ENCODE measurements at places on chromosomes 5 and 9. TPM values are rescaled to one million over a fixed set of nuclear protein-coding genes. Genes with fewer than 3 reads are reported as not detected.

DNA sequence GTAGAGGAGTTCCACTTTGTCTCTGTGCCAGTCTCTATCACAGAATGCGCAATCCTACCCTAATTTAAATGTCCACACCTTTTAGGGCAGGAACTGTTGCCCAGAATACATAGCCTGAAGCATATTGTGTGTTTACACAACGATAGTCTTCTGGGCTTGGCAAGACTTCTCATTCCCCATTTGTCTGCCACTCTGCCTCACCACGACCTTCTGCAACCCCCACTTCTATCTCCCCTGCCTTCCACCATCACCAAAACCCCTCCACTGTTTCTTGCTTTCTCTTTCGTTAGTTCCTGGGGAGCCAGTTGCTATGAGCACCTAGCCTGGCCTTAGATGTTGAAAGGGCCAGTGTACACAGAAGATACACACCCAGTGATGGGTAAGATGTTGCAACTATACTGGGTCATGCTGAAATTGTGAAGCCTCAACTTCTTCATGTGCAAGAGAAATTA is 883 bp upstream of the RNF145 start:
- H3K4me1 ChIP-seq = peaks cover 46% of the 10 kb centered on the region
- peak overlapping the region; percentile 98 for H3K4me3 ChIP-seq
- DNase-seq = no peak
- peak overlapping the region; percentile 99 for H3K27ac ChIP-seq
- no peaks in the 10 kb centered on the region for H3K36me3 ChIP-seq

DNA sequence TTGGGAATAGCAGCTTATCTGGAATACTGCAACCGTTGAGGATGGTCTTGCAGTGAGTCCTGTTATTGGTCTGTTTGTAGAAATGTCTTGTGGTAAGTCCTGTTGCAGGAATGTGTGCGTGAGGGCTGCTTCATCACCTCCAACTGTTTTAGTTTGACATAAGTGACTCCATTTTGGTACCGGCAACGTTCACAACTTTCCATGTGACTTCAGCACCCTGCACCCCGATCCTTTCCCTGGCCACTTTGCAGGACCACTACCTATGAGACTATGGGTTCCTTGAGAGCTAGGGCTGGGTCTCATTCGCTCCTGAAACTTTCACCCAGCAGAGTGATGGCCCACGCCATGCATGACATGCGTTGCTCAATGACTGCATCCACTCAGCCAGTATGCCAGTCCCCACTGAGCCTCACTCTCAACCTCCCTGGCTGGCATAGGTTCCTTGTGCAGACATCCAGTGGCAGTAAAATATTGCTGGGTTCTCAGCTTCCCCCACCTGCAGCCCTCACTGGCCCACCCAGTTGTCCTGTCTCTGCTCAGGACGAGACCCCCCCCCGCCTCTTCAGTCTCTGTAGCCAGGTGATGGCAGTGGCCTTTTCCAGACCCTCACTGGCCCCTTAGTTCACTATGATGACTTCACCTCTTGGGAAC is 8.0 kb downstream of the SURF6 start:
- H3K4me1 ChIP-seq = peaks cover 11% of the 10 kb centered on the region
- peak overlapping the region; percentile 52 for H3K27ac ChIP-seq
- H3K27me3 ChIP-seq = no peaks in the 10 kb centered on the region
- no peak overlapping the region for H3K4me3 ChIP-seq
- H3K36me3 ChIP-seq = peaks cover 31% of the 10 kb centered on the region

GRCh38 chr5:43571237-43571636 is 14.4 kb upstream of the PAIP1 start:
- H3K27ac ChIP-seq = no peak overlapping the region
- no peaks in the 10 kb centered on the region for H3K27me3 ChIP-seq
- no peak for DNase-seq
- H3K4me1 ChIP-seq = no peaks in the 10 kb centered on the region

DNA sequence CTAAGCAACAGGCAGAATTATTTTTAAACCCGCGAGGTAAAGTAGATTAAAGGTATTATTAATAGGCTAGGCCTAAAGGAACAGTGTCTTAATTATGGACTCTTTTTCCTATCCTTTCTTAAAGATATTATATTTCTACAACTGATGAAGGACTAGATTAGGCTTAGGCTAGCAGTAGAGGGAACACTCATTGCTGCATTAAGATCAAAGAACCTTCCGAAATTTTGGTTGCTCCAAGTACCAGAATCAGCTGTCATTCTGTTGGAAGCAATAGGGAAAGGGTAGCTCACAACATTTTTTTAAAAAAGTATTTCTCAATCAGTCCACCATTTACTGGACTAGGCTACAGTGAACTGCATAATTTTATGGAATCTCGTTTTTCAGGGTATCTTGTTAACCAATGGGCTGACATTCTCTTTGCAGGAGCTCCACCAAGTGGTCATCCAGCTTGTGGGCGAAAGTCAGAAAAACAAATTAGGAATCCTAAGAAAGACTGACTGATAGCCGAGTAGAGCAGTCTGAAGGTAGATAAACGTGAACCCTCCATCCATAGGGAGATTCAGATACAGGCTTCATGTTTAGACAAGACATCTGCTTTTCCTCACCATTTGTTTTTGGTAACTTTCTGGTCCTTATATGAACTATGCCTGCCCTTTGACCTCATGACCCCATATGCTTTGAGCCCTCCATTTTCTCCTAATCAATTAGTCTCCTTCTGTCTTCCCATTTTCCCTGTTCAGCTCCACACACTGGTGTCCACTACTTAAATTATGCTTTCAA is 103.6 kb upstream of the CHD1 start:
- H3K27ac ChIP-seq = peak overlapping the region; percentile 98
- H3K4me1 ChIP-seq = peaks cover 29% of the 10 kb centered on the region
- H3K4me3 ChIP-seq = peak overlapping the region; percentile 77
- DNase-seq = no peak

DNA sequence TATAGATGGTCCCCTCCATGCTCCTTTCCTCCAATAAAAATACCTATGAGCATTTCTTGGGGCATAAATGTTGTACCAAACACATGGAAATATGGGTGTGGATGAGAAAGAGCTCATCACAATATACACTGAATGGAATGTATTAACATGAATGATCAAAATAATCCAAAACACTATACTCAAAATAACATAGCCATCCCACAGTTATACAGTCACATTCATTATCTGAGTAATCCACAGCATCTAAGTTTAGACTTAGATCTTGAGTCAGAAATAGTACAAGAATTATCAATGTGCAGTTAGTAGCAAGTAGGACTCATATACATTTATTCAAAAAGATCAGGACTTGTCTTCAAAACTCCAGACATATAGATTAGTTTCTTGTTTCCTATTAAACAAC is 175.2 kb upstream of the NREP start:
- H3K36me3 ChIP-seq = no peaks in the 10 kb centered on the region
- H3K4me3 ChIP-seq = no peak overlapping the region
- DNase-seq = no peak
- no peaks in the 10 kb centered on the region for H3K4me1 ChIP-seq
- no peak overlapping the region for H3K27ac ChIP-seq
- no peaks in the 10 kb centered on the region for H3K27me3 ChIP-seq

DNA sequence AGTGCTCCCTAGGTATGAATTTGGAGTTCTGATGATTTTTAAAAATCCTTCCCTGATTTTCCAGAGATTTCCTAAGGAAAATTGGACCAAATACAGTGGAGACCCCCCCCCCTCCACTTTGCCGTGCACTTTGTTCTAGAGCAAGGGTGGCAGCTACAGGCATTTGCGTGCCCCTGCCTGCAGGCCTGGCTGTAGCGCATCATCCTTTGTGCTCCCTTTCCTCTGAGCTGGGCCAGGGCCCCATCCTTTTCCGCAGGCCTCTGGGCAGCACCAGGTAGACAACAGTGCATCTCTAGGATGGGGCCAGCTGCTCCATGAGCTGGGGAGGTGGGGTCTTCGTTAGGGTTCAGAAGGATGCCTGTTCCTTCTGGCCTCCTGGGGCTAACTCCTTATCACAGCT is 39.6 kb downstream of the TRIO start:
- H3K27me3 ChIP-seq = no peaks in the 10 kb centered on the region
- H3K4me1 ChIP-seq = no peaks in the 10 kb centered on the region
- no peak overlapping the region for H3K4me3 ChIP-seq
- no peaks in the 10 kb centered on the region for H3K36me3 ChIP-seq

- DNase-seq = no peak
- H3K27ac ChIP-seq = no peak overlapping the region
- no peaks in the 10 kb centered on the region for H3K27me3 ChIP-seq
- H3K36me3 ChIP-seq = no peaks in the 10 kb centered on the region
- H3K4me3 ChIP-seq = no peak overlapping the region
- no peaks in the 10 kb centered on the region for H3K4me1 ChIP-seq
Measured at GRCh38 chr5:94524841-94525697, 93.3 kb downstream of the KIAA0825 start.

- no peak overlapping the region for H3K4me3 ChIP-seq
- H3K4me1 ChIP-seq = no peaks in the 10 kb centered on the region
- H3K27ac ChIP-seq = no peak overlapping the region
- DNase-seq = no peak
Measured at GRCh38 chr5:9495121-9495520, 50.8 kb downstream of the SEMA5A start.

- H3K27ac ChIP-seq = no peak overlapping the region
- DNase-seq = no peak
- no peak overlapping the region for H3K4me3 ChIP-seq
Measured at GRCh38 chr5:159788835-159789331, 127.4 kb upstream of the ADRA1B start.

Gene SPATA6L
- polyA plus RNA-seq = not detected

Gene FGF1
- not detected for polyA plus RNA-seq
